ENCODE measurements at places on chromosomes 16 and 17. TPM values are rescaled to one million over a fixed set of nuclear protein-coding genes. Genes with fewer than 3 reads are reported as not detected.

TEX2 gene
- 14.6 TPM for total RNA-seq

PTX4 gene
- not detected for total RNA-seq

MYH2 gene
- total RNA-seq: not detected

DNAI2 gene
- total RNA-seq: 0.69 TPM

DHRS7C gene
- total RNA-seq: not detected

WSCD1 gene
- not detected for total RNA-seq

GRIN2A gene
- total RNA-seq: not detected

ASGR1 gene
- 1.5 TPM for total RNA-seq

HOXB5 gene
- 0.37 TPM for total RNA-seq

Measured in T-helper 1 cell treated with Interleukin-12 subunit alpha and Interleukin-12 subunit beta and Interleukin-4 antibody, amounts not matched to agents 30 ng/mL and 1 ng/mL, for 36 hours (primary cell).